ENCODE measurements at places on chromosomes 4 and X. TPM values are rescaled to one million over a fixed set of nuclear protein-coding genes. Genes with fewer than 3 reads are reported as not detected.
A peak's percentile ranks its signal among the peaks of the same experiment; 100 is the strongest.

DNA sequence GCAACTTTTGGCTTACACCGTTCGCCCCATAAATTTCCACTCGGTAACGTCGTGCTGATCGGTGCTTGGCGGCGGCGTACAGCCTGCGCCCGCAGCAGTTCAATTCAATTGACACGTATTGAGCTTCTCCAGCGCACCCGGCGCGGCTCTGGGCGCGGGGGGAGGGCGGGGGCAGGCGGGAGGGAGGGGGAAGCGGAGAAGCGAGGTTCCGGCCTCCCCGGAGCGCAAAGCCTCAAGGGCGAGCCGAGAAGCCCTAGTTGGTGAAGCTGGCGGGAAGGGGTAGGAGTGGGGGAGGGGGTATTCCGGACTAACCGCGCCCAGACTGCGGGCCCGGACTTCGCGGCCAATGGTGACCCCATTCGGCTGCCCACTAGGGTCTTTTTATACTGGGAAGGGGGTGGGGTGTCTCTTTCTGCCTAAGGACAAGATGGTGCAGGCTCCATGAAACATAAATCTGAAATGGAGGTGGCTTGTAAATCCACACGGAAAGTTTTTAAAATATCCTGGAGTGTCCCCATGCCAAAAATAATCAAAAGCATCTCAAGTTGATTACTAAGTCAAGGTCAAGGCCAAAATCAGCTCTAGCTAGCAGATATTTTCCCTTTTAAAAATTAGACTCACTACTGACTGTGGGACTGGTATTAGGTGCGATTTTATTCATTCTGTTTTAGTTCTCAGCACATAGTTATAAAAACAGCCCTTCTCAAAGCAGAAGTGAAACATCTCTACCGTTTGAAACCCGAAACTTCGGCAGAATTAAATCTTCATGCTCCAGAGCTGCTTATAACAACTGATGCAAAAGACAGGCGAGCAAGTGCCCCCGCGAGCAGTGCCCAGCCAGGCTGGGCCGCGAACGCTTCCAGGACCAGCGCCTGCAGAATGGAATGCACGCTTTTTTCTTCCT lies 1.5 kb upstream of the BCOR start:
- DNase-seq = no peak

- no peak for DNase-seq
Observed at GRCh38 chrX:7242613-7243012, 94.7 kb upstream of the PUDP start.

- DNase-seq = peak; percentile 68
Observed at GRCh38 chr4:10173037-10173753, 56.6 kb upstream of the WDR1 start.

GRCh38 chr4:105550641-105551040 lies 1.8 kb upstream of the ARHGEF38 start:
- DNase-seq = no peak

GRCh38 chrX:18792828-18793227 lies 85.4 kb downstream of the PPEF1 start:
- DNase-seq = no peak

DNA sequence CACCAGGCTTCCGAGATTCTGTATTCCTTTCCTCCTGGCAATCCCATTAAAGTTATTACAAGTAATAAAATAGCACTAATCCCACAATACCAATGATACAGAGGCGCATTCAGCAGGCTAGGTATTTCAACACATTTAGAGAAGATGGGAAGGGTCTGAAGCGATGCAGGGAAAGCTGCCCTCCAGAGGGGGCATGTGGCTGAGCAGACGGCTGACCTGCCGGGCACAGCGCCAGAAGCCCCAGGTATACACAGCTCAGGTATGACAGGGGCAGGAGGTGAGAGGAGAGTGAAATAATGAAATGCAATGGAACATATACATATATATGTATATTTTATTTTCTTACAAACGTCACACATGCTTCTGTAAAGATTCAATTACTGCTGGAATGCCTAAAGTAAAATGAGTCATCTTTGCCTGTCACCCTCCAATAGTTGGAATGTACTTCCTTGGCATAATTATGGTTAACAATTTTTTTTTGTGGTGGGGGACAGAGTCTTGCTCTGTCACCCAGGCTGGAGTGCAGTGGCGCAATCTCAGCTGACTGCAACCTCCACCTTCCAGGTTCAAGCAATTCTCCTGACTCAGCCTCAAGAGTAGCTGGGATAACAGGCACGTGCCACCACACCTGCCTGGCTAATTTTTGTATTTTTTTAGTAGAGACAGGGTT lies 21.3 kb upstream of the CDKN2AIP start:
- no peak for DNase-seq

DNA sequence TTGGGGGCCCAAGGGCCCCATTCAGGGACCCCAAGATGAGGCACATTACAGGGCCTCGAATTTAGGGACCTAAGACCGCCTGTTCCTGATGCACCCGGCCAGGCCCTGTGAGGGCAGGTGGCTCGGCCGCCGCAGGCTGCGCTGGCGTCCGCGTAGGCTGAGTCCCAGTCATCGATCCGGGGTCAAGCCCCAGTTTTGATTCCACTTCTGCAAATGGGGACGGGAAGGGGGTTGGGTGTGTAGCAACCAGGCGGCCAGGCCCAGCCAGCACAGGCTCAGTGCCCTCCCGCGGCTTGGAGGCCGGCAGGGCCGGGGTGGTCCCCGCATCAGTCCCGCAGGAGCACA lies 327 bp downstream of the PNPLA4 start:
- no peak for DNase-seq

- no peak for DNase-seq
Observed at GRCh38 chr4:183409483-183409882, 35.0 kb upstream of the CDKN2AIP start.

Gene POU4F2
- not detected for total RNA-seq
